ENCODE measurements at places on chromosomes 4 and X. TPM values are rescaled to one million over a fixed set of nuclear protein-coding genes. Genes with fewer than 3 reads are reported as not detected.

DNA sequence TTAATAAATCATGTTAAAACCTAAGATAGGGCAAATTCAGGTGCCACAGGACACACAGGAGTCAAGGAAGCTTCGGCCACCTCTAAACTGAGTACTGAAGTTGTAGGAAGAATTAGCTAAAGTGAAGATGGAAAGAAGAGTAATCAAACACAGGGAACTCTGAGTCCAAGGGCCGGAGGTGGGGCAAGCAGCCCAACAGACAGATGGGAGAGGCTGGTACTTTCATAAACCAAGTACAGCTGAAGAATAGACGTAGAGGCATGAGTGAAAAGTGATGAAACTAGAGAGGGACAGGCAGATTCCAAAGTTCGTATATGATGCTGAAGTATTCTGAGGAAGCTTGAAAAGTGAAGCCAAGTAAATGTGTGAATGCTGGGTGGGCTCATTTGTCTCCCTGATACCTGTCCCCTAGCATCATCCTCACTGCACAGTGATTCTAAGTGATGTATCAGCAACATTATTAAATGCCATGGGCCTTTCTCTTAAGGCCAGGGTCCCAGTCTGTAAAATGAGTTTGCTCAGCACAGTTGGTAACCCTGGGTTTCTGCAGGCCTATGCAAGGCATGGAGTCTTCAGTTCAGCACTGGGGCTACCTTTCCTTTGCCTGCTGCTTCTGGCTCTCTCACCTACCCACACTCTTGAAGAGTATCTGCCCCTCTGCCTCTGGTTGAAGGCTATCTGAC lies 203.3 kb downstream of the NR3C2 start:
- DNase-seq: no peak

DNA sequence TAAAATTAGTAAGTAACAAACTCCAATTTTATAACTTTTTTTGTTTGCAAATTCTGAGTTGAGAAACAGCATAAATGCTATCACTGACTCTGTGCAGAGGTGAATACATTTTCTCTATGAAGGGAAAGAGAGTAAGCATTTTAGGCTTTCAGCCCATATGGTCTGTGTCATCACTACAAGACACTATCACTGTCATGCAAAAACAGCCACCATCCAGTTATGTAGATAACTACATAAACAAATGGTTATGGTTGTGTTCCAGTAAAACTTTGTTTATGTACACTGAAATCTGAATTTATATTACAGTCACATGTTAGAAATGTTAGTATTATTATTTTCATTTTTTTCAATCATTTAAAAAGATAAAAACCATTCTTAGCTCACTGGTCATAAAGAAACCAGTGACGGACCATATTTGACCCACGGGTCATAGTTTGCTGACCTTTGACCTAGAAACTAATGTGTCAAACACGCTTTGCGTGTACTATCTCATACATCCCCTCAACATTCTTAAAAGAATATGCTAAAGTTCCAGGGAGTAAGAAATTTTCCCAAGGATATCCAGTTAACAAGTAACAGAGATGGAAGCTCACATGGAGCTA lies 29.1 kb downstream of the RASGEF1B start:
- no peak for DNase-seq

LDB2 gene
- polyA plus RNA-seq: 14.6 TPM

DNA sequence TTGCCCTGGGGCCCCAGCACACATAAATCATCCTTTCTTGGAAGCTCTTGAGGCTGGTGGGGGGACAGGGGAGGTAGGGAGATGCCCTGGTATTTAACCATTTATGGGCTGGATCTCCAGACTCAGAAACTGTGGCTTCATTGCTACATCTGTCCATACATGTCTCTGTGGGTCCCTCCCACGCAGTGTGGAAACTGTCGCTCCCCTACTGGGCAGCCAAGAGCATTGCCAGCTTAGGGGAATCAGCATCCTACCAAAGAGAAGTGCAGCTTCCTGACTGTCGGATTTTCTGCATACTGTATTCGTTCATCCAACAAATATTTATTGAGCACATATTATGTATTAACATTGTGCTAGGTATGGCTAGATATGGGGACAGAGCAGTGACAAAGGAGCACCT lies 3.7 kb downstream of the GRIPAP1 start:
- no peak for DNase-seq

DNA sequence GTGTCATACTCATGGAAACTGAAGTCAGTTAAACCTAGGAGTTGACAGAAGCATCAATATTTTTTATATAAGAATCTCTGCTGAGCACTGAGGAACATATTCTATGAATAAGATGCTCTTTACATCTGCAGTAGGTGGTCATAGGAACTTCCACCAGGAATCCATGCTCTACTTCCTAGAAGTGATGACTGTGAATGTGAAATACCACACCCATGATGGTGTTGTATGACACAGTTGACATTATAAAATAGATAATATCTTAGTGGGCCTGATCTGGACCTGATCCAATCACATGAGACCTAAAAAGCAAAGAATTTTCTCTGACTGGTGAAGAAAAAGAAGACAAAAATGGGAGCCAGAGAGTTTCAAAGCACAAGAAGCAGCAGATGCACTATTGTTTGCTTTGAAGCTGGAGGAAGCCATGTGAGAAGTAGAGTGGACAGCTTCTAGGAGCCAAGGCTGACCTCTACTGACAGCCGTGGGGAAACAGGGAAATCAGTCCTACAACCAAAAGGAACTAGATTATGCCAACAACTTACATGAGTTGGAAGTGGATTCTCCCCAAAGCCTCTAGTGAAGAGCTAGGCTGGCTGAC lies 68.6 kb upstream of the HS3ST1 start:
- DNase-seq: no peak

- DNase-seq: peak; percentile 32
Measured at GRCh38 chr4:145930592-145930991, 8.0 kb downstream of the ZNF827 start.

TKTL2 gene
- polyA plus RNA-seq: 211 TPM

DNA sequence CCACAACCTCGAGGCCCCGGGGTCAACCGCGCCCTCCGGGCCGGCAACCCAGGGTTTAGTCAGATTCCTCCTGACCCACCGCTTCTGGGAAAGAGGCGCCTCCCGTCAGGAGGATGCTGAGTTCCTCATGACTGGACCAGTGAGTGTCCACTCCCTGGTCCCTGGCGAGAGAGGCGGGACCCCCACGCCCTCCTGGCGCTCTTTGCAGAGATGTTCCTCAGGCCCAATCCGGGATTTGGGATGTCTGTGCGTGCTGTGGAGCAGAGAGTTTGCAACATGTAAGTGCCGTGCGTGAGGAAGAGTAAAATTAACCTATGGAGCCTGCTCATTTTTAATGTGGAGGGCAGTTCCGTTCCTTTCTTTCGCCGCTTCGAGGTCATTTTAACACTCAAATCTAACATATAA lies 824 bp upstream of the UGDH start:
- no peak for DNase-seq

GRCh38 chrX:133380711-133381619 lies 34.3 kb downstream of the GPC4 start:
- DNase-seq: no peak

DNA sequence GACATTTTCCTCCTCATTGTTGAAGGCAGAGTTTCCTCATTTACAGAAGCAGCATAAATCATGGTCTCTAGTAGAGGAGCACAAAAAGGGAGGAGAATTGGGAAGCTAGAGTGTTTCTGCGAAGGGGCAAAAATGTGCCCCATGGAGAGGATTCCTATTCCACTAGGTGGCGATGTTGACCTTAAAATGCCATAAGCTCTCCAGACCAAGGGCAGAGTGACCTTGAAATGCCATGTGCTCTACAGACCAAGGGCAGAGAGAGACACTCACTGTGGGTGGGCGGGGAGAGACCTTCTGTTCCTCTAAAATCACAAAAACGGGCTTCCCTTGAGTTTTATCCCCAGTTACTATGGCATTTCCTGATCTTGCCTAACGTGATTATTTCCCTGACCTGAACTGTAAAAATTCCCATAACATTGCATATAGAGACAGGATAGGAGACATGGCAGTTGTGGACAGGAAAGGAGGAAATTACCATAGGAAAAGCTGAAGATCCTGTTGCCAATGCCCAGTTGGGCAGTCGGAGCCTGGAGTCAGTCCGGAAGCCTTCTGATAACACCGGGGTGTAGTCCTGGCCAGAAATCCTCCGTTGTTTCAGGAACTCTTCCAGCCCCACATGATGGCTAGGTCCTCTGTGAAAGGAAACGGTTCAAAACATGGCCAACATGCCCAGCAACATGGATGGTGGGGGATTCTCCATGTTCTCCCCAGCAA lies 567.7 kb downstream of the MAGEB5 start:
- peak; percentile 48 for DNase-seq

DNA sequence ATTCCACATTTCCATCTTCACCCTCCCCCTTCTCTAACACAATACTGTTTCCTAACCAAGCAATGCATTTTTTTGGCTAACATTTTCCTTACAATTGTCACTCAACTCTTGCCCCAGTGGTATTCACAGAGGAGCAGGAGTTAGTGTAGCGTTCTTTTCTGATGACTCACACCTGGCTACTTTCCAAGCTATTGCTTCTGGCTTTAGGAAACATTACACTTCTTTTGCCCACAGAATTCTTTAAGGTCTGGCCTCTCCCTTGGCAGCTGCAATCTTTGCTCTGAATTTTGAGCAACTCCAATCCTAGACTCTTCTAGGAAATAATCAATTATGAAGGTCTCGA lies 27.5 kb upstream of the PDGFC start:
- peak; percentile 43 for DNase-seq

POF1B gene
- polyA plus RNA-seq: 0.36 TPM

GRCh38 chr4:101952985-101953384 lies 162.5 kb downstream of the BANK1 start:
- no peak for DNase-seq

MORC4 gene
- polyA plus RNA-seq: 29.4 TPM

TMEM150C gene
- polyA plus RNA-seq: 7.7 TPM

DDX60 gene
- polyA plus RNA-seq: 5.3 TPM

ADGRG2 gene
- 17.2 TPM for polyA plus RNA-seq

DNA sequence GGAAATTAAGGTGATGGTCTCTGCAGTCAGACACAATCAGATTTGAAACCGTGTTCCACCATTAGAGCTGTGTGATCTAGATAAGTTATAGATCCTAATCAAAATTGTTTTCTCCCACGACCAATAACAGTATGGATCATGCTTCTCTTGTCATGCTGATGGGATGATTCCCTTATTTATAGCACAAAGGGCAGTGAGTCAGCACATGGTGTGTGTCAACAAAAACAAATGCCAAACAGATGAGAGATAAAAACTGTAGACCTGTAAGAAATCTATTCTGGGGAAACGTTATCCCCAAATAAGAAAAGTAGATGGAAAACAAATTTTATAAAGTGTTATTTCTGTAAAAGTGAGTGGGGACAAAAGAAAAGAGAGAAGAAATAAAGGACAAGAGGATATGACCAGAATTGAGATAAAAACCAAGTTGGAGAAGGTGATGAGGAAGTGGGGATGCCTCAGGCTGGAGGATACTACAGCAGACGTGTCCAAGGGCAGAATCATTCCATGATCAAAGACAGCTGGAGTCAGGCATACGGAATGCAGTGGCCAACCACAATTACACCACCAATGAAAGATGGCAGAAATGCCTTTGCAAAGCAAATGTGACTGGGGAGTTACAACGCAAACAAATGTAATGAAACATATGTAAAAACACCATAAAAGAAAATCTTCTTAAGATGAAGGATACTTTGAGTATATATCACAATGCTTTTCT lies 377.8 kb upstream of the PRKX start:
- DNase-seq: no peak

DNA sequence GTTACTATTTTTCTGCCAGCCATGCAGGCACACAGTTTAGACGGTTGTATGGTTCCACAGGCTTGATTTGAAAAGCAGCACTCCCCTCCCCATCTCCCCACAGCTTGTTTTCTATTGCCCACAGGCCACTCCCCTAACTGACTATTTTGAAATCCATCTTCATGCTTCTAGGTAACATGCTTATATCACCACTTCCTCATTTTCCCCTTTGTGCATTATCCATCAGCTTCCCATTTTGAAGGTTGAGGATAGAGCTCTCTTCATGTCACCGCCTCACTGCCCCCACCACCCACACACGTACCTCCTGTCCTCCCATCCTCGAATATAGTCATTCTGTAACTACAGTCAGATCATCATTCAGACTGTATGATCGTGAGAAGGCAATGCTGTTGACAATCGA lies 224.7 kb downstream of the MID1 start:
- DNase-seq: no peak

- DNase-seq: no peak
Measured at GRCh38 chr4:18213576-18214198, 192.1 kb upstream of the LCORL start.

GSX2 gene
- 1.1 TPM for polyA plus RNA-seq

DNA sequence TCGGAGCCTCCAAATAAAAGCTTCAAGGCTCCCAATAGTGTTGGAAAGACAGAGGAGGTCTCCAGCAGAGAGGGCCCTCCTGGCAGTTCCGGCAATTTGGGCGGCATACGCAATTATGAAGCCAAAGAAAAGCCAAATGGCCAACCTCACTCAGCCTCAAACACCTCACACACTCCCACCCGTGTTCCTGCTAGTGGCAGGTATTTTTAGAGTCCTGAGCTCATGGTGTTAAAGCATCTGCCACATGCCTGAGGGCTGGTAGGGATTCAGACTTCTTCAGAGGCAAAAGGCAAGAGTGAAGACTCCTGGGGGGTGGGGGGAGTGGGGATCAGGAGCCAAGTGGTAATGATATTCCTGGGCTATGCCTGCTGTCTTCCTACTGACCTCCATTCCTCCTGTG lies 7.4 kb downstream of the RAB33A start:
- no peak for DNase-seq

- DNase-seq: no peak
Measured at GRCh38 chr4:53576071-53576617, 15.1 kb downstream of the LNX1 start.

- DNase-seq: peak; percentile 54
Measured at GRCh38 chrX:104565791-104566680, at the start of gene IL1RAPL2. IL1RAPL2 (plus strand) TSS chrX:104566199.

- DNase-seq: no peak
Measured at GRCh38 chr4:112514647-112515197, 1.3 kb downstream of the NEUROG2 start.

PABPC1L2A gene
- 1.0 TPM for polyA plus RNA-seq

DNA sequence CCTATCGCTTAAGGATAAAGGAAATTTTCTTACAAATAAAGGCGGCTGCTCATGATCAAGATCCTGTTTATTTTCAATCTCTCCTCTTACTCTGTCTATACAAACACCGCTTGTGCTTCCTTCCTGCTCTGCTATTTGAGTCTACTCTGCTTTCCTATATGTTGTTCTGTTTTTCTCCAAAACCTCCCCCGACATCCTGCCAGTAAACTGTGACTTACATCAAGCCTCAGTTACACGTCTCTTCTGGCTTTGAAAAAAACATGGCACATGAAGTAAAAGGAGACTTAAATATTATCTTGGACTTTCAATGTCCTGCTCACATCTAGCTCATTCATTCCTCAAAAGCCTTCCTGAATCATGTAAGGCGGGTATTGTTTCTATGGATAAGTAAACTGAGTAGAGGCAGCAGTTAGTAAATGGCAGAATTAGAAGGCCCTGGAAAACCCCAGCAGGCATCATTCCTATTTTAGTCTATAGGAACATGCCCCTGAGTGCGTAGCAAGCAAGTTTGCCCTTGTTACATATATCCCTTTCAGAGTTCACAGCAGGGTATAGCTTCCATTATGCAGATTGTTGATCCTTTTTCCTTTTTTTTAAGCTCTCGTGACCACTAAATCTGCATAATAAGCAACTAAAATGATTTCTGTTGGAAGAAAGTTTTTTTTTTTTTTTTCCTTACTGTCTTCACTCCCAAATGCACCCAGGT lies 280.1 kb downstream of the RAPGEF2 start:
- no peak for DNase-seq

SLC30A9 gene
- polyA plus RNA-seq: 29.7 TPM

GPR119 gene
- polyA plus RNA-seq: not detected

- DNase-seq: no peak
Measured at GRCh38 chrX:93319609-93320008, 353.8 kb downstream of the NAP1L3 start.

GRCh38 chr4:92232566-92232965 lies 71.2 kb upstream of the GRID2 start:
- no peak for DNase-seq

Data from testis (tissue), 5 donors.